CD4-positive, alpha-beta T cell (primary cell): ENCODE measurements at places on chromosomes 2 and 18.

DNA sequence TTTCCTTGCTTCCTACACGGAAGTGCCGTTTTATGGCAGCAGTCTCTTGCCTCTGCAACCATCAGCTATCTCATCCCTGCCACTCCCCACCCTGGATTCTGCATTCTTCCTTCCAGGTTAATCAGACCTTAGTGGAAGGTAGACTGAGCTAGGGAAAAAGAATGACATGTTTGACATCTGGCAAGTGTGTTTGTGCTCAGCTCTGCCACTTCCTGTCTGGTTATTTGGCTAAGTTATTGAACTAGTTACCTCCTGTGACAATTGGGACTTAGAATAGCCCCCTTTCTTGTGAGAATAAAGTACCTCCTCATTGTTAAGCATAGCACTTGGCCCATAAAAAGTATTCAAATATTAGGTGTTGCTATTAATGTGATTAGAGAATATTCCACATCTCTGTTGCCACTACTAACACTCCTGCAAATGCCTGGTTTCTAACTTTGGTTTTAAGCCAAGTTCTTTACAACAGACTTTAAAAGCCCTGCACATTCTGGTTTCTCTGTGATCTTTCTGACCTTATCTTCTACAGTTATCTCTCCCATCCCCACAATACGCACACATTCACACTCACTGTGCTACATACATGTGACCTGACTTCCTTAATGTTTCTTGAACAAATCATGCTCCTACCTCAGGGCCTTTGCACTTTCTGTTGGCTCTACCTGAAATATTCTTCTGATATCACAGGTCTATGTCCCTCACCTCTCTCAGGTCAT is 10.8 kb upstream of the MAPRE2 start:
- peak; percentile 78 for DNase-seq

DNA sequence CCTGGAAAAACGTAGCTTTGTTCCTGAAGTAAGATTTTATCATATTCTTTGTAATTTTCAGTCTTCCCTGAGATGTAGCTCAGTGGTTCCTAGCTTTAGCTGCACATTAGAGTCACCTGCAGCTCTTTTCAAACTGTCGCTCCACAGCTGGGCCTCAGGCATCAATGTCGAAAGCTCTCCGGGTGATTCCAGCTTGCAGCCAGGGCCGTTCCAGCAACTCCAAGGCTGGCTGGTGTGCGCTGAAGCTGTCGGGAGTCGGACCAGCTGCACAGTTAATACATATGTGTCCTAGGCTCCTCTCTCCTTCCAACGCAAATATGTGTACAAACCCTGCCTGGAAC is 609 bp upstream of the ZNF2 start:
- no peak for DNase-seq

DNA sequence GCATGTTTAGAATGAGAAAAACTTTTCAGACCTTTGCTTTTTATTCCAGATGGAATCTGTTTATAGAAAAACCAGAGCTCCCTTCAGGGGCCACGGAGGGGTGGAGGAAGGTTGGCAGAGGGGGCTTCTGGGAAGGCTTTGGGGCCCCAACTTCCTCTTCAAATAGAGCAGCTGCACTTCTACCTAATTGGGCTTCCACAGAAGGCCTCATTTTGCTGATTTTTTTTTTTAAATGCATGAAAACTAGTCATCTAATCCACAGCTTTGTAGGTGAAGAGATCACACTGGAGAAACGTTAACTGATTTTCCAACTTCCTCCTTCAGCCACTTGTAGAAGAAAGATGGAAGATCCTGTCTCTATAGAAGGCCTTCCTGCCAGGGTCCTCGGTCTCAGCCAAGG is 181.8 kb downstream of the BCL11A start:
- no peak for DNase-seq

- no peak for DNase-seq
Measured at GRCh38 chr18:23077493-23078256, 57.6 kb upstream of the CABLES1 start.

GRCh38 chr2:71727562-71727961 is 274.2 kb downstream of the DYSF start:
- no peak for DNase-seq

GRCh38 chr18:2871111-2871720 is 24.4 kb downstream of the EMILIN2 start:
- DNase-seq: no peak

DNA sequence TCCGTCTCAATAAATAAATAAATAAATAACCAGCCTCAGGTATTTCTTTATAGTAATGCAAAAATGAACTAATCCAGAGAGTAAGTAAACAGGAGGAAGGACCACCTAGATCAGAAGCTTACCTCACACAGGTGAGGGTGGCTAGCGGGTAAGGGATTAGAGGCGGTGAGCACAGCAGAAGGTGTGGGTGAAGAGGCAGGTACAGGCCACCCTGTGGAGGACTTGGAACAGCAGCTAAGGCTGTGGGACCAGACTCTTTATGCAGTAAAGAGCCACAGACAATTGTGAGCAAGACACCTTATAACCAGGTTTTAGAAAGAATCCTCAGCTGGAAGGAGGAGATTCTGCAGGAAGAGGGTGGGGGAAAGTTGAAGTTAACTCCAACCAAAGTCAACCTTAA is 34.2 kb upstream of the TTR start:
- no peak for DNase-seq

- DNase-seq: no peak
Measured at GRCh38 chr2:149597050-149597667, 9.6 kb upstream of the MMADHC start.

DNA sequence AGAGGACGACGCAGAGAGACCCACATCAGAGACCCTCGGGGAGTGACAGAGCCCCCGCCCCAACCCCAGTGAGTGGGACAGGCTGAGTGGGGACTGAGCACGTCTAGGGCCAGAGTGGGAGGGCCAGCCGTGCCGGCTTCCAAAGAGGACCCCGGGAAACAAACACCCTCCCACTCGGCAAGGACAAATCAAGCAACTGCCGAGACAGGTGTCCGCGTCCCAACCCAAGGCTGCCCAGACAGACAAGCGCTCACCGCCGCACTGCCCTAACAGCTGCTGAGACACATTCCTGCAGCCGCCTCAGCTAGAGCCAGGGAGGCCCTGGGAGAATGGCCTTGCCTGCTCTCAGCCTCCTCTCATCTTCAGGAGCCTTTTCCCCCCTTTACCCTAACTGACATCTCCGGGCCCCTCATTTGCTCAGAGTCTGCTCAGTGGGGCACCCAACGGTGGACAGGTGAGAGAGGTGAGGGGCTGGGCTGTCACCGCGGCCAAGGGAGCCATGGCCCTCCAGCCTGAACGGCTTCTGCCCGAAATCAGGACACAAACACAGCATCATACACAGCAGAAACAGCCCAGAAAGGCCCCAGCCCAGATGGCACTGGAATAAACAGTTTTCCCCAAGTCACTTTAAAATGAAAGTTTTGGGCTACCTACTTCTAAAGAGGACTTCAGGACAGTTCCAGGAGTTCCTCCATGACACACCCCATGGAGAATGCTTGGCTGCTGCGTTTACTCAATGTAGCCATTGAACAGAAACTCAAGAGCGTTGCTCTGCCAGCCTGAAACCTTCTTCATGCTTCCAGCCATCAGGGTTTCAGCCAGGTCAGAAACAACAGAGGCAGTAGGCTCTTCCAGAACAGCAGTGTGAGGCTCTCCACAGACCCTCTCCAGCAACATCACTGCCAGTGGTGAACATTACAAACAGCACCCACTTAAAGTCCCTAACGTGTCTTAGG is 23.6 kb downstream of the SLC66A2 start:
- DNase-seq: peak; percentile 23

GRCh38 chr2:196390243-196391148 is 219.1 kb upstream of the STK17B start:
- DNase-seq: no peak

- DNase-seq: no peak
Measured at GRCh38 chr2:158034198-158034866, 67.3 kb upstream of the UPP2 start.

DNA sequence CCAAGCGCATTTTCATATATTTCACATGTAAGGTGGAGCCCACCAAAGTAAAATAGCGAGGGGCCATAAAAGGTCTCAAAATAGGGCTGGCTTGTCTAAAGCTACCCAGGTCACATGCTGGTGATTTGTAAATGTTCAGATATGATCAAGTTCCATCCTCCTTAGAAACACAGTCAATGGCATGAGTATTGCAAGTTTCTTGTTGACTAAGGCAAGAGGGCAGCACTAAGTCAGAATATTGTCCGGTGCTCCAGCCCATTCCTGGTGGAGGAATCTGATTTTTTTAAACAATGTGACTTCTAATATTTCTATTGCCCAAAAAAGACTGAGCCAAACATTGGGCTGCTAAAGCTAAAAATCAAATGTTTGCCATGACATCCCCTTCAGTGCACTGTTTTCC is 85.1 kb downstream of the LAMA1 start:
- no peak for DNase-seq

DNA sequence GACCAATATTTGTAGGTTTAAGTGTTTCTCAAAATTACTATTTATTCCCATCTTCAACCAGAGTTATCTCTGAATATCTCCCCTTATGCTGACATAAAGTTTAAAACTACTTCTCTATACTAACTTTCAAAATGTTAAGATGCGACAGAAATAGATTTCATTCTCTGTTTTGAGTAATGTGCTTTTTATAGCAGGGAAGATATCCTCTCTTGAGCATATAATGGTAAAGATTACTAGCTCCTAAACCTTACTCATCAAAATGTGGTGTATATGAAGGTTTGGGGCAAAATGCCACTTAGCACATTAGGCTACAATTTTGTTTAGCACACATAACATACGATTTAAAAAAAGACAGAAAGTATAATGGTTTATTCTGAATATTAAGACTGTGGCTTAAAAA is 54.4 kb downstream of the CWC22 start:
- DNase-seq: no peak
